ENCODE measurements at places on chromosomes 5 and 9. TPM values are rescaled to one million over a fixed set of nuclear protein-coding genes. Genes with fewer than 3 reads are reported as not detected.

The IL11RA gene
- polyA plus RNA-seq: 48.8 TPM

The ABO gene
- polyA plus RNA-seq: 6.8 TPM

GRCh38 chr5:57891443-57891842 is 408.8 kb upstream of the ACTBL2 start:
- no peak for DNase-seq

GRCh38 chr5:43802119-43802518 is 199.1 kb downstream of the NNT start:
- DNase-seq: no peak

The TIMD4 gene
- 0.41 TPM for polyA plus RNA-seq

DNA sequence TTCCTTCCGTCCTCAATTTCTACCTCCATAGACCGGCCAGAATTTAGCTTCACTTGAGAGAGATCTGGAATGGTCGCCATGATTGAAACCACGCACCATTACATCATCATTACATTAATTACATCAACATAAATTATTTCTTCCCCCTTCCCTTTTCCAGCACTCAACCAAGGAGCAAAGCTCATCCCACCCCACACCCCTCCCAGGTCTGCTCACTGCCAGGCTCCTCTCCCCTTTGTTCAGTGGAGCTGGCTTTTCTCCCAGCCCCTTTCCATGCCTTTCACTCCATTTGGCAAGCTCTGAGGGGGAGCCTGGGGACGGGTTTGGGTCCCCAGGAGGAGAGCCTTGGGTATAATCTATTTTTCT is 8.4 kb downstream of the RACK1 start:
- no peak for DNase-seq

GRCh38 chr5:6215891-6216290 is 162.5 kb downstream of the MED10 start:
- no peak for DNase-seq

Data from right renal cortex interstitium (tissue), 3 donors.